EH (cell line): ENCODE measurements at places on chromosomes 2 and 18.
A peak's percentile ranks its signal among the peaks of the same experiment; 100 is the strongest.

- no peak for DNase-seq
Observed at GRCh38 chr2:62222674-62223073, 26.8 kb downstream of the B3GNT2 start.

DNA sequence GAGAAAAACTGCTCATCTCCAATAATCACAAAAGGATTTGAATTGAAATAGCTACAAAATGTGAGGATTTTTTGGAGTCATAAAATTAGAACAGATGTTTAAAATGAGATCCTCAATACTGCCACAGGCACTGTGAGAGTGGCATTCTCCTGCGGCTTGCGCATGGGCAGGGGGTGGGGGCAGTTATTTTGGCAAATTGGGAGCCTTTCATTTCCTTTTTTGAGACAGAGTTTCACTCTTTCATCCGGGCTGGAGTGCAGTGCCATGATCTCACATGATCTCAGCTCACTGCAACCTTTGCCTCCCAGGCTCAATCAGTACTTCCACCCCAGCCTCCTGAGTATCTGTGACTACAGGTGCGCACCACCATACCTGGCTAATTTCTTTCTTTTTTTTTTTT, 42.4 kb downstream of the POMC start:
- DNase-seq = no peak

- peak; percentile 63 for DNase-seq
Observed at GRCh38 chr2:8684878-8685696, 3.2 kb downstream of the ID2 start.

DNA sequence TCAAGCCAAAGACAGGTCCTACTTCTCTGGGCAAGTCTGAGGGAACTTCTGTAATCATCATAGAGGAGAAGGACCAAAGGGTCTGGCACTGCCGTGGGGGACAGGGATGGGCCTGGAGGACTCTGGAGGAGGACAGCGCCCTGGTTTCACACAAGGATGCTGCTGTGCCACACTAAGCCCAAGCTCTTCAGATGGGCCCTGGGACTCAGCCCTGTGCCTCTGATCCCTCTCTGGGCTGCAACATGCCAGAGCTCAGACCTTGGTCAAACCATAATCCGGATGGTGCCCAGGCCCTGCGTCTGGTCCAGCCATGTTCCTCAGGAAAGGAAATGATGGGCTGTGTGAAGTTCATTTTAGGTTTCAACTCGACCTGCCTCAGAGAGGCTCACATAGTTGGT, 222.0 kb upstream of the COPS8 start:
- no peak for DNase-seq

DNA sequence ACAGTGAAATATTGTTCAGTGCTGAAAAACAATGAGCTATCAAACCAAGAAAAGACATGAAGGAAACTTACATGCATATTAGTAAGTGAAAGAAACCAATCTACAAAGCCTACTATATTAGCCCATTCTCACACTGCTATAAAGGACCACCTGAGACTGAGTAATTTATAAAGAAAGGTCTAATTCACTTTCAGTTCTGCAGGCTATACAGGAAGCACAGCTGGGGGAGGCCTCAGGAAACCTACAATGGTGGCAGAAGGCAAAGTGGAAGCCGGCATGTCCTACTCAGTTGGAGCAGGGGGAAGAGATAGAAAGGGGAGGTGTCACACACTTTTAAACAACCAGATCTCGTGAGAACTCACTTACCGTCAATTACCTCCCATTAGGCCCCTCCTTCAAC, 232.1 kb downstream of the TMX3 start:
- no peak for DNase-seq

DNA sequence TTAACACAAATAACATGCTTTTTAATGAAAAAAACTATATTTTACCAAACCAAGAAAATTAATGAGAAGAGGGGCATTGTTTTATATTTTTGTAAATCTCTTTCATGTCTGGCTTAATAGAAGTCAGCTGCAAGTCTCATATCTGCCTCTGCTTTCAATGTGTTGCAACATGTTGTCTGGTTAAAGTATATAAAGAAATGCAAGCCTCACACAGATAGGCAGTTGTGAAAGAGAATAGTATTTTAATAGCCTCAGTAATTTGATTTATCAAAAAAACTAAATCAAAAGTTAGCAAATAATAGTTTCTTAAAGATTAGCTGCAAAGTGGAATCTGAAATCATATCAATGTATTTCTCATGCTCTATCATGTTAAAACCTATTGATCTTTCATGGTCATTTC, 52.9 kb upstream of the NCOA1 start:
- DNase-seq = no peak

GRCh38 chr2:101782427-101782792, 84.9 kb downstream of the MAP4K4 start:
- DNase-seq = no peak

DNA sequence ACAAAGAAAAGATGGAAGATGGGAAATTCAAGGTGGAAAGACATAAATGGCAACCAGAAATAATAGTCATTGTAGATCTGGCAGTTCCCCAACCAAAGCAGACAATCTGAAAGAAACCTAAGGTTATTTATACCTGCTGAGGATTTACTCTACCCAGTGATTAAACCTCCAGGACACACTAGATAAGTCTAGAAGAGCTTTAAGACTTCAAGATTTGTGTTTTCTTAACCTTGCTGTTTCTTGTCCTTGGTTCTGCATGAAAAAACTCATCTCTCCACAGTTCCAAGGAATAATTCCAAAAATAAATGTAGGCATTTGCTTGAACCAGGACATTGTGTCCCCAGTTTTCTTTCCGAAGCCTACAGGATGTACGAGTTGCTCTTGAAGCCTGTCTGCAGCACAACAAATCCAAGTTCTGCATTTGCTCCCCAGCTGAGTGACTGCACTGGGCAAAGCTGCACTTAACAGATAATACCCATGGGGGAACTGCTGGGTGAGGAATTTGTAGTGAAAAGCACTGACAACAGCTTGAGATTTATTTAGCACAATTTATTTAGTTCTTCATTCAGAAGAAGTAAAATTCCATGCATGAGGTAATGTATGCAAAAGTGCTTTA, 19.8 kb downstream of the DTNA start:
- no peak for DNase-seq

- peak; percentile 78 for DNase-seq
Observed at GRCh38 chr2:206800506-206801417, 35.4 kb downstream of the FASTKD2 start.

GRCh38 chr2:181764095-181764963, 84.0 kb upstream of the NEUROD1 start:
- no peak for DNase-seq

GRCh38 chr18:5380586-5380985, 85.1 kb upstream of the ZBTB14 start:
- no peak for DNase-seq

GRCh38 chr2:9002313-9002636, 1.2 kb downstream of the MBOAT2 start:
- no peak for DNase-seq

DNA sequence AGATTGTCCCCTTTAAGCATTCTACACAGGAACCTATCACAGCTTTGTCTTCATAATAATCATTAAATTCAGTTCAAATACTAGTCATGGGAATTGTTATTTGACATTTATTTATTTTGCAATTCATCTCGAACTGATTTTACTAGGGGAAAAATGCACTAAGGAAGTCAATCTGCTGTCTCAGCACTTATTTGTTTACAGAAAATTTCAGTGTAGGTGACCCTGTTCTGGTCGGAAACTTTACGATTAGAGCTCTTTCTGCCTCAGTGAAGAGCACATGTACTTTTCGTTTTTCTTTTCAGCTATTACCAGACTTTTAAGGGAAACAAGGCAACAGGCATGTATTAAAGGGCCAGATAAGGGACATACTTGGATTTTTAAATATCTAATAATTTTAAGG, 1405.7 kb upstream of the ZEB2 start:
- DNase-seq = no peak

GRCh38 chr18:41647914-41648313, 307.1 kb upstream of the PIK3C3 start:
- DNase-seq = no peak

DNA sequence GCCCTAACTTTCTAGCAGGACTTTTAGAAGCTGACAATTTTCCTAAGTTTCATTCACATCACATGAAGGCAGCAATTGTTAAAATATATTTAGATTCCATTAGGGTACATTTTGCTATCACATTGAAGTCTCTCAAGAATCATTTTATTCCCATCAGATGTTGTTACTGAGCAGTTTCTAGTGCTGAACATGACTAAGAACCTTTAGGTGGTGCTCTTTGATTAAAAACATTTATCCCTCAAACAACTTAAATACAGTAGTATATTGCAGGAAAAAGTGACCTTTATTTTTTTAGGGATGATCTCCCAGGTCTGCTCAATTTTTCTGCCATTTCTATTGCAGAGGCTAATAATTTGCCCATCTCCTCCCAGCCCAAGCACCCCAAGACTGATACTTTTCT, 22.9 kb upstream of the NARS1 start:
- DNase-seq = peak; percentile 23

GRCh38 chr2:143762176-143762928, 633.1 kb downstream of the ARHGAP15 start:
- DNase-seq = peak; percentile 34

DNA sequence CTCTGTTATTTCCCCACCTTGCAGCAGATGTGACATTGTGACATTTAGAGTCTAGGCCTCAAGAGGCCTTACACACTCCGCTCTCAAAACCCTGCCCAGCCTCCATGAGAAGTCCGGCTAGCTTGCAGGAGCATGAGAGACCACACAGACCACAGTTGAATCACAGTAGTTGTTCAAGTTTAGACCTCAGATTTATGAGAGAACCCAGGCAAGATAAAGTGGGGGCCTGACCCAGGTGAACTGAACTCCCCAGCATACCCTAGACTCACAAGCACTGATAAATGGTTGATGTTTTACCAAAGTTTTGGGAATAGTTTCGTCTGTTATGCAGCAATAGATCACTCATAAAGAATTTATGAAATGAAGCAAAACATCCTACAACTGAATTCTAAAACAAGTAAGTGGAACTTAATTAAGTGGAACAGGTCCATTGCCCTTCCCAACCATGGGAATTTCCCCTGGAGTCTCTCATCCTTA, 4.7 kb upstream of the STAT1 start:
- no peak for DNase-seq

DNA sequence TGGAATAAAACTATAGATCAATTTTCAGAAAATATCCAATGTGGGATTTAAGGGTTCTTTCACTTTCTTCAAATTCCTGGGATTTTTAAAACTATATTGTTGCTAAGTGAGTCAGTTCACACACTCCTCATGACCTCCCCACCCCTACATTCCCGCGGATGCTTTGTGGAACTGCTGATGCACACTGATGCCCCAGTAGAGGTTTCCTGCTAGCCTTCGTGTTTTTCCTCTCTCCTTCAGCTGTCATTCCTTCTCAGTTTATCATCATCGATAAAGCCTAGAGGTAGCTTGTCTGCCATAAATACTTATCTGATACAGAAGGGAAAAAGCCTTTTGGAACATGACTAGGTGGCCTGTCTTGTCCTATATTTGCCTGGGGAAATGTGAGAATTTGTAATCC, 67.4 kb upstream of the GALNT5 start:
- peak; percentile 92 for DNase-seq

DNA sequence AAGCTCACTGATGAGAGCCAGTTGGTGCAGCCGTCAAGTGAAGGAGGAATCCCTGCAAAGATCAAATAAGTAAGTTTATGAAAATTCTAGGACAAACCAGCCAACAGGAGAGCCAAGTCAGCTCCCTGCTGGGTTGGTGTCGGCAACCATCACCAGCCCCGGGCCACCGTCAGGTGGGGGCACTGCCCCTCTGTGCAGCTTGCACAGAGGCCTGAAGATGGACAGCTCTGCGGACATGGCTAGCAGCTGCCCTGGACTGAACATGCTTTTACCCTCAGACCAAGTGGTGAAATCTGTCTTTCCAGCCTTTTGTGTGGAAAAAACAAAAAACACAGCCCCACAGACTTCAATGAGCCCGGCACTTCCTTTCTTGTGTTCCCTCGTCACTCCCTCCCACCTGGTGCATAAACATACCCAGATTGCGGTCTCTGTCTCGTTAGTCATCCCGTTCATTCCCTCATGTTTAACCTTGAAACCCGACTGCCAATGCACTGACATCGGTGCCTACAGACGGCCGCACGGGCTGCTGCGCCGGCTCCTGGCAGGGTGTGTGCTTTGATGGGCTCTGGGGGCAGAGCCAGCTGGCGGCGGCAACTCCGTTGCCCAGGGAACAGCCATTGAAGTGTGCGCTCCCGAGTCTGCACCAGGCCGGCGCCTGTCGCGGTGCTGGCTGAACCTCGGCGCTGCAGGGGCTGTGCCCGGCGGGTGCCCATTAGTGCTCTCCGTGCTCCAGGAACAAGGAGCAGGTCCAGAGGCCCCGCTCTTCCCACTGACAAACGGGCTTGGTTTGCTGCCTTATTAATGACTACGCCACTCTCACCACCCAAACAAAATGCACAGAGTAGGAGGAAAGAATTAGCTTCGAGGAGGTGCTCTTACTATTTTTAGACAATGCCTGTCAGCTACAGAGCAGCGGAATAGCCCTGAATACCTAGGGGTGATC, 95.3 kb downstream of the EIPR1 start:
- peak; percentile 51 for DNase-seq

DNA sequence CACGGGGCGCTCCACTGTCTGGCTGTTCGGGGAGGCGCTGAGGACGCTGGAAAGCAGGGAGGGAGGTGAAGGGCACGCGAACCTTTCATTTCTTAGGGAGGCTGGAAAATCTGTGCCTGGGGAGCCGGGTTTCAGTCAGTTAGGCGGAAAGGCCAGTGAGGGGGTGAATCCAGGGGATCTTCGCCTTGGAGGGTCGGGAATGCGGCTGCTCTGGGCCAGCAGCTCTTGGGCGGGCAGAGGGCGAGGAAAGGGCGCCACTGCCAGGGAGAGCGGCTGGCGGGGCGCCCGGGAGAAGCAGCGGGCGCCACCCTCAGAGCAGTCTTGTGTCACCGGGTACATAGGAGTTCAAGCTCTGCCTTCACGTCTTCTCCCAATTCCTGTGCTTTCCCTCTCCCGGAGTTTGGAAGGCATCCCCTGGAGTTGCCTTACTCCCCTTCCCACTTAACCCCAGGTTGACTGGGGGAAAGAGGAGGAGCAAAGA, 1.4 kb downstream of the CCDC85A start:
- DNase-seq = peak; percentile 56

GRCh38 chr2:204849892-204850291, 304.6 kb downstream of the PARD3B start:
- DNase-seq = no peak

DNA sequence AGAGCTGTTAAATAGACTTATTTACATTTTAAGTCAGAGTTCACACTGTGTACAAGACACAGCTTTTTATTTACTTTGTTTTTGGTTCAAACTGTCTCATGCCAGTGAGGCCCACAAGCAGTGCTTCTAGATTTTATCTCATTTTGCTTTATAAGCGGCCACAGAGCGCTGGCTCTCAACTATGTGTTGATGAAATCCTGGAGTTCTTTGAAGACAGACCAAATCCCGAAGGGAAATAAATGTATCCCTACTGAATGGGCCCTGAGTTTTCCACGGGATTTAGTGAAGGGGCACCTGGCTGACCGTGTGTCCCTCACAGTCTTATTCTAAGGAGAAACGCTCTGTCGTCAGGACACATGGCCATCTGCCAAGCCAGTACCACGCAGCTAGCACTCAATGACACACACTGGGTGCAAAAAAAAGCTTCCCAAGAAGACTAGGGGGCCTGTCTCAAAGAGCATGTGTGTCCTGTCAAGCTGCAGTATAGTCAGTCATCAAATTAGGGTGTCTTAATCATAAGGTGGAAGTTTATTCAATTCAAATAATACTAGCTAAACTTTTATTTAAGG, 23.4 kb downstream of the LYPD1 start:
- DNase-seq = no peak
